EL (cell line): ENCODE measurements at places on chromosomes 3 and 15.

DNA sequence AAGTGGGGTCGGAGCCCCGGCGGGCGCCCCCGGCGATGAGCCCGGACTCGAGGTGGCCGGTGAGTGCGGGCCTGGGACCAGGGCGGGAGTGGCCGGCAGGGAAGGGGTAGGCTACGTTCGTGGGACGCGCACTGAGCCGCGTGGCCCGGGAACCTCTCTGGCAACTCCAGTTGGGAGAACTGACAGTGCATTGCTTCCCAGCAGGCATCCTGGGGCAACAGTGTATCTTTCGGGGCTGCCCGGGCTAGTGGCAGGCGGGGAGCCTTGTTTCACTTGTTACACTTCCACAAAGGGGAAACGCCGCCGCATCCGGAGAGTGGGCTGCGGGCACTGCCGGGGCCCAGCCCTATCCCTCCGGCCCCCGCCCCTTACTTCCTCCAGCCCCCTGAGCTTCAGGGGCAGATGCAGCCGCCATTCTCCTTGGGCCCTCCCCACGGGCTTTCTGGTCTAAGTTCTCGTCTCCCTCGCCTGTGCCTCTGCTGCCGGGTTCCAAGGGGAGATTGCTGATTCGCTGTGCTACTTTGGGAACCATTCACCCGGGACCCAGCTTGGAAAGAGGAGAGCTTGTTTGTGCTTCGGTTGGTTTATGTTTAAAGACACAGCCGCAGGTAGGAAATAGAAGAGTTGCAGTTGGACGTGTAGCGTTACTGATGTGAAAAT lies 675 bp downstream of the BRPF1 start:
- peak; percentile 22 for DNase-seq

GRCh38 chr15:63483521-63484371 lies 20.6 kb upstream of the USP3 start:
- DNase-seq = no peak

DNA sequence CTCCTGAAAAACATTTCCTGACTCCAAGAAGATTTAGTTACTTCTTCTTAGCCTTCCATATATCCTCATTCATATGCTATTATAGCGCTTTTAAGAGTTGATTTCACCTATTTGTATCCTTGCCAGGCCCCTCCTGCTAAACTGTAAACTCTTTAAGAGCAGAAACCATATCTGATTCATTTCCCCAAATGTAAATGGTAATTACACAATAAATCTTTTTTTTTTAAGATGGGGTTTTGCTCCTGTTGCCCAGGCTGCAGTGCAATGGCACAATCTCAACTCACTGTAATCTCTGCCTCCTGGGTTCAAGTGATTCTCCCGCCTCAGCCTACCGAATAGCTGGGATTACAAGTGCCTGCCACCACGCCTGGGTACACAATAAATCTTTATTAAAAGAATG lies 4.5 kb downstream of the DLEC1 start:
- DNase-seq = no peak

DNA sequence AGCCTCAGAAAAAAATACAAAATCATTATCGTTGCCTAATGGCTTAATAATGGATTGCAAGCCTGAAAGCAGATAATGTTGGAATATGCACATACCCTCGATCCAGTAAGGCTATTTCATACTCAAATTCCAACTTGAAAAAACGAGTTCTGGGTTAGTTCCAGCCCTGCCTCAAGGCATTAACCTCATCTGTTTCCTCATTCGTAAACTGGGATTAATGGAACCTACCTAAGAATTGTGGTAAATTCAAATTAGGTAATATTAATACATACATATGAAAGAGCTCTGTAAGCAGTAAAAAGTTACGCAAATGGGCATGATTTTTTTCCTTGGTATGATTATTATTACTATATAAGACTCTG lies 107.5 kb downstream of the SRGAP3 start:
- DNase-seq = no peak

- DNase-seq = peak; percentile 55
These were observed 7.2 kb upstream of the DYNC1LI1 start for GRCh38 chr3:32577581-32578556.

DNA sequence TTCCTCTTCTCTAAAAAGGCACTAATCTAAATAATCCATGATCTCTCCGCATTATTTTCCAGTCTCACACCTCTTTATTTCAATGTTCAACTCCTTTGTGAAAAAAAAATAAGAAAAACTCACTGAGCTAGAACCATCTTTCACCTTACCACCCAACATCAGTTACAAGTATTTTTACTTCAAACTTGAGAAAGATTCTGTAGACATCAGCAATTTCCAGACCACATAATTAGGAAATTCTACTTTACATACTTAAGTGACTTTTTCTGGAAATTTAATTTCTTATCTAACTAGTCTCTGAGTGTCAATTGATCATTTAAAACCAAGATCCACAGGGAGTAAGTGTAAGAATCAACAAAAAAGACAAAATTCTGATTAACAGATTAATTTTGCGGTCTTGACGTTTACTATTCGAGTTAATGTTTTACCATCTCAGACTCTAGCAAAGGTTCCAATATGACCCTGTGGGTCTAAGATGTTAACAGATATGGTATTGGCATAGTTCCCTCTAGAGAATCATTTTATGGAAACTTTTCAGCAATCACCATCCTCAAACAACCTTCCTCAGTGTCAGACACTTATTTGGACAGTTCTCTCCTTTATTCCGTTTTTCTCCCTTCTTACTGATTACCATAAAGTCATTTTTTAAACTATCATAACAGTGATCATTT lies 5.1 kb downstream of the ATP13A3 start:
- DNase-seq = no peak

DNA sequence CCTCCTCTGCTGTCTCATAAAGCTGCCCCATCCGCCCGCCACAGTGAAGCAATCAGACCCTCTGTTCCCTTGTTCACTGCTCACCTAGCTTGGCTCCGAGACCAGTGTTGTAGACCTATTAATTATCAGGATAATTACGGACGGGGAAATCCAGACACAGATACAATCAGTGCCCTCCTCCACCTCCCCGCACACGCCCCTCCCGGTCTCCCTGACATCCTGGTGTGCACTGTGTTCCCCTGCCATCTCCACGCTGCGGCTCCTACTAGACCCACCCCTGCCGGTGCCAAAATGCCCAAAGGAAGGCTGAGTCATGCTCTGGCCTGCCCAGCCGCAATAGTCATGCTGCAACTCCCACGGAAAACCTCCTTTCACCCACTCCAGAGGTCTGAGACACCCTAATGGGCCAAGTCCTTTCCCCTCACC lies 277.3 kb upstream of the TLE3 start:
- peak; percentile 64 for DNase-seq

GRCh38 chr3:149815321-149815720 lies 2.3 kb downstream of the RNF13 start:
- no peak for DNase-seq

DNA sequence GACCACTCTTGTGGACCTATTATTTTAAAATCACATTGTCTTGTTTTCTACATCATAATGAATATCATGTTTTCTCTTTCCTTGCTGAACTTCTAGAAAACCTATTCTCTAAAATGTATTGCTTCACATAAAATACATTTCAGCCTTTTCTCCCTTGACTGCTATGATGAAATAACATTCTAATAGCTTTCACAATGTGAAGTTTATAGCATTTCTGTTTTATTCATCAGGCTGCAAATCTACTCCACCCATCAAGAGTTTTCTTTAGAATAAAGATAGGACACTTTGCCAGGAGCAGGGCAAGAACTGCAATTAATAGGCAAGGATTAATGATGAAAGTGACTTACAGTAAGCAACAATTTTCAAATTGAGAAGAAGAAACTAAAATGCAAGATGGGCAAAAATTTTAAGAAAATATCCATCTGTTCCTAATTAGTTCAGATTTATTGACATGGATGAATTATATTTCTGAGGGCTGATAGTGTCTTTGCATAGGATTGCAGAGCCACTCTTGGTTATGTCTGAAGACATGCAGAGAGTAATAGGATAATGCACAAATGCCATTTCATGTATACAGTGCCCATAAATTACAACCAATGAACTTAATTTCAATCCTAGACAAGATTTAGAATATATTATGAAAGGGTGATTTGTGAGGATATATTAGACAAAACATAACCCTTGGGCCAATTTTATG lies 21.7 kb downstream of the LEKR1 start:
- no peak for DNase-seq

- DNase-seq = peak; percentile 76
These were observed 55.9 kb upstream of the OSBPL11 start for GRCh38 chr3:125651244-125651643.
